ENCODE measurements at places on chromosomes 7 and 10.
A peak's percentile ranks its signal among the peaks of the same experiment; 100 is the strongest.

- no peak overlapping the region for H3K4me3 ChIP-seq
- H3K27me3 ChIP-seq: no peaks in the 10 kb centered on the region
- no peak overlapping the region for H3K27ac ChIP-seq
- H3K36me3 ChIP-seq: peaks cover 19% of the 10 kb centered on the region
- DNase-seq: no peak
- peaks cover 26% of the 10 kb centered on the region for H3K4me1 ChIP-seq
Observed at GRCh38 chr10:72349438-72349837, 5.3 kb downstream of the DNAJB12 start.

DNA sequence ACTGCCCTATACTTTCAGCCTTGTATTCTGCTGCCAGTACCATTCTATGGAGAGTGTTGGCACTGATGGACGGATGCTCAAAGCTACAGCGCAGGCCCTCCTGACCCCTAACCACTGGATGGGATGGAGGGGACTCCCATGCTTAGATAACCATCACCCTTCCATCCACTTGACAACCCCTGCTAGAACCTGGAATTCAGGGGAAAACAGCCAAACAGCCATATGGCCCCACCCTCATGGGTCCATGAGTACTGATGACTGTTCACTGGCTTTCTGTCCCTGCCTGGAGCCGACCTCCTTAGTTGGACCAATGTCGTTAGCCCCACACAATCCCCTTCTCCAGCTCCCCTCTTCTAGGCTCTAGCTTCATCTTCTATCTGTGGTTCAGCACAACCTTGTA lies 16.2 kb downstream of the DUSP5 start:
- no peaks in the 10 kb centered on the region for H3K27me3 ChIP-seq
- H3K4me3 ChIP-seq: no peak overlapping the region
- H3K36me3 ChIP-seq: peaks cover 60% of the 10 kb centered on the region
- DNase-seq: no peak
- H3K27ac ChIP-seq: no peak overlapping the region
- peaks cover 10% of the 10 kb centered on the region for H3K4me1 ChIP-seq

DNA sequence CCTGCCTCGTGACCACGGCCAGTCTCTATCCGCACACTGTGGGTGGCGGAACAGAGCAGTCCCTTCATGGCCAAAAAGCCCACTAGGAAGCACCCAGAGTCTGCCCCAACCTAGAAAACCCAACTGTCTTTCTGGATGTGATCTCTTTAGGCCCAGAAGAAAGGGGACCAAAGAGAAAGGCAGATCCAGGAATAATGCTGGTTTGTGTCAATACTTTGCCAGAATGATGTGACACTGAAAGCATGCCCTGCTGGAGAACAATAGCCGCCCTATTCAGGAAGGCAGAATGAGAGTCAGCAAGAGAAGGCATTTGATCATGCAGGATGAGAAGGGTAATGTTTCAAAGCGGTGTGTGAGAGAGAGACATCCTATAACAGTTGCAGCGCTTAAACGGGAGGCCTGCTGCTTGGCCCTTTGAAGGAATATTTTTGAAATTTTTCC lies 274.7 kb downstream of the USP6NL start:
- no peaks in the 10 kb centered on the region for H3K27me3 ChIP-seq
- H3K4me1 ChIP-seq: peaks cover 21% of the 10 kb centered on the region
- no peak overlapping the region for H3K4me3 ChIP-seq
- DNase-seq: no peak
- H3K36me3 ChIP-seq: peaks cover 35% of the 10 kb centered on the region
- H3K27ac ChIP-seq: no peak overlapping the region

DNA sequence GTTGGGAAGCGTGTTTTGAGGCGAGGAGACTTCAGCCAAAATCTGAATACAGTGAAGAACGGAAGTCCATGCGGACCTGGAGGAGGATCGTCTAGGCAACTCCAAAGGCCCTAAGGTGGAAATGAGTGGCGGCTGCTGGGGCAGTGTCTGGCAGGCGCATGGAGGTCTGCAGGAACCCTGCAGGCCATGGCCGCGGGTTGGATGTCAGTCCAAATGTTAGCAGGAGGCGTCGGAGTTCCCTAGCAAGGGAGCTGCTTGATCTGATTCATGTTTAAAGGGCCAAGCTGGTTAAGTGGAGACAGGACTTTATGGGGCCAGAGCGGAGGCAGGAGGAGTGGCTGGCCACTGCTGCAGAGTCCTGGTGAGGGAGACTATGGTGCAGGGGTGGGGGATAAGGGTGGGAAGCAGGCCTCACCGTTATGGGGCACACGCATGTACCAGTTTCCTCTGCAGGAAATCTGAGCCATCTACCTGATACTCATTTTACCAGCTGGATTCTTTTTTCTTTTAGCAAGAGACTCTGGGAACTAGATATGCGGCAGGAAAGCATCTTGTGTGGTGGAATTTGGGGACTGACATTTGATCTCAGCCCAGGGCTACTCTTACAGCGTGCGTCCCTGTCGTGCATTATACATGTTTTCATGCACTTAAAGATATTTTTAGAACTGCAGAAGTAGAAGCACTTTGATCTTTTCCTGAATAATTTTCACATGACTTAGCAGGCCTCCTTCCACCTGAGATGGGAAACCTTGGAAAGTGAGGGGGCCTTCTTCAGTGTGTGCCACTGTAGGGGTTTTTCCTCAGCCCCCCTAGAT lies 6.6 kb upstream of the REPIN1 start:
- H3K27me3 ChIP-seq: no peaks in the 10 kb centered on the region
- H3K36me3 ChIP-seq: no peaks in the 10 kb centered on the region

DNA sequence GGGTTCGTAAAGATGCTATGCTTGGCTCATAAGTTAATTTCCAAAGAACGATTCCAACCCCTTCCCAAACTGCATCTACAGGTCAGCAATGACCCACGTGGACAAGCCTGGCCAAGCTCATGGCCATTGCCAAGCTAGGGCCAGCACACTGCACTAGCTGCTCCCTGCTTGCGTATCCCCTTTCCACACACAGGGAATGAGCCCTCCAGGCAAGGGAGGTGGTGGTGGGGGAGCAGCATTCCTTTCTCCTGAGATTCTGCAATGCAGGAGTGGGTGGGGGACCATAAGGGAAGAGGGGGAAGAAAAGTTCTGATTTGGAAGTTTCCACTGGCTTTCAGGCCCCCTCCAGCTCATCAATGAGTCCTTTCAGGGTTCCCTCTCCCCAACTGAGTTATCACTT lies 56.0 kb downstream of the SH3PXD2A start:
- H3K36me3 ChIP-seq: peaks cover 3% of the 10 kb centered on the region
- H3K27me3 ChIP-seq: peaks cover 12% of the 10 kb centered on the region
- peaks cover 36% of the 10 kb centered on the region for H3K4me1 ChIP-seq
- H3K4me3 ChIP-seq: peak overlapping the region; percentile 8
- H3K27ac ChIP-seq: peak overlapping the region; percentile 42

- peaks cover 13% of the 10 kb centered on the region for H3K4me1 ChIP-seq
- no peak overlapping the region for H3K4me3 ChIP-seq
- H3K36me3 ChIP-seq: peaks cover 17% of the 10 kb centered on the region
- H3K27me3 ChIP-seq: peaks cover 40% of the 10 kb centered on the region
Observed at GRCh38 chr10:96516337-96516736, 2.6 kb upstream of the TLL2 start.

GRCh38 chr7:135994466-135995205 lies 17.5 kb upstream of the MTPN start:
- DNase-seq: no peak
- peaks cover 1% of the 10 kb centered on the region for H3K36me3 ChIP-seq

GRCh38 chr10:6409971-6410643 lies 170.0 kb downstream of the PRKCQ start:
- H3K36me3 ChIP-seq: peaks cover 11% of the 10 kb centered on the region
- H3K27me3 ChIP-seq: no peaks in the 10 kb centered on the region
- H3K4me3 ChIP-seq: peak overlapping the region; percentile 79
- peak overlapping the region; percentile 93 for H3K27ac ChIP-seq

- no peak for DNase-seq
- H3K36me3 ChIP-seq: no peaks in the 10 kb centered on the region
- H3K4me3 ChIP-seq: no peak overlapping the region
- H3K27me3 ChIP-seq: no peaks in the 10 kb centered on the region
- no peak overlapping the region for H3K27ac ChIP-seq
- no peaks in the 10 kb centered on the region for H3K4me1 ChIP-seq
Observed at GRCh38 chr7:126774077-126774476, 478.7 kb downstream of the GRM8 start.

DNA sequence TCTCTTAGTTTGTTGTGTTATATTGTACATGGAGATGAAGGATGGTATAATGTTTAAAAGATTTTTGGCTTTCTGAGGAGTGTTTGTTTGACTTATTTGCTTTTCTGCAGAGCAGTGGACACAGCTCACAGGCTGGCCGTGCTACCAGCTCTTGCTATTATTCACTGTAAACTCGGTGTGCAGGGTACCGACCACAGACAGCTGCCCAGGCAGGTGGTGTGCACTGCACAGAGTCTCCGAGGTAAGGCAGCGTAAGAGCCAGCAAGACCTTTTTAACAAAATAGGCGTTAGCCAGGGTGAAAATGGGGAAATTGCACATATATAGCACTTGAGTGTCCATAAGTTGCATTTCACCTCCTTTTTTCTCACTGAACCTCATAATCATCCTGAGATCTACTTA lies 438.0 kb downstream of the CNTNAP2 start:
- no peak overlapping the region for H3K4me3 ChIP-seq
- DNase-seq: no peak
- no peaks in the 10 kb centered on the region for H3K4me1 ChIP-seq
- no peaks in the 10 kb centered on the region for H3K27me3 ChIP-seq
